GM12892 (cell line): ENCODE measurements at places on chromosomes 5 and 9.

GRCh38 chr5:64831996-64832395 lies 63.3 kb downstream of the CWC27 start:
- no peak for DNase-seq

DNA sequence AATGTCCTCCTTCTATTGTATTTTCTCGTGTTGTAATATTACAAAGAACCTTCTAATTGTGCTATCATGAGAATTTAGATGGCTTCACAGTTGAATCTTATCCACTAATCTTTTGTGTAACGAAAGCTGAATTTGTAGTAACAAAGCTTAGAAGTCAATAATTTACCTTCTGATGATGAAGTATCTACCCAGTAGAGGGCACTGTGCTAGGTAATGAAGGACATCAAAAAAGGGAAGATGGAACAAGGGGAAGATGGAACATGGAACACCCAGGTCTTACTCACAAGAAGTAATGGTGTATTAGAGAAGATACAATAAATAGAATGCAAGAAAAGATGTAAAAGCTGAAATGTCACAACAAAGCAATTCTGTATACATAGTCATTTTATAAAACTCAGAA lies 131.0 kb upstream of the CCNG1 start:
- no peak for DNase-seq

DNA sequence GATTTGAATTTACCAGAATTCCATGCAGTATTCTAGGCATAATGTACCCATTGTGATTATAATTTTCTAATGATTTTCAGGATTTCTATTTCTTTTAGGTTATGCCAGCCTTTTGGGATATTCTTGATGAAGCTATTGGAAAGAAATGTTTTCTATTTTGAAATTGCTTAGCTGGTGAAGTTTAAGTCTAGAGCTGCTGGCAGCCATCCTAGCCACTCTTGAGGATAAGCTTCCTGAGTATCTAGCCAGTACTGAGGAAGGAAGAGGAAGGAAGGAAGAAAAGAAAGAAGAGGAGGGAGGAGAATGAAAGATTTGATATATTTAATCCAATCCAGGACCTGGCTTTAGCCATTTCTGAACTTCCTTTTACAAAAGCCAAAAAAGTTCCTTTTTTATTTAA lies 142.1 kb upstream of the DAB2 start:
- no peak for DNase-seq

DNA sequence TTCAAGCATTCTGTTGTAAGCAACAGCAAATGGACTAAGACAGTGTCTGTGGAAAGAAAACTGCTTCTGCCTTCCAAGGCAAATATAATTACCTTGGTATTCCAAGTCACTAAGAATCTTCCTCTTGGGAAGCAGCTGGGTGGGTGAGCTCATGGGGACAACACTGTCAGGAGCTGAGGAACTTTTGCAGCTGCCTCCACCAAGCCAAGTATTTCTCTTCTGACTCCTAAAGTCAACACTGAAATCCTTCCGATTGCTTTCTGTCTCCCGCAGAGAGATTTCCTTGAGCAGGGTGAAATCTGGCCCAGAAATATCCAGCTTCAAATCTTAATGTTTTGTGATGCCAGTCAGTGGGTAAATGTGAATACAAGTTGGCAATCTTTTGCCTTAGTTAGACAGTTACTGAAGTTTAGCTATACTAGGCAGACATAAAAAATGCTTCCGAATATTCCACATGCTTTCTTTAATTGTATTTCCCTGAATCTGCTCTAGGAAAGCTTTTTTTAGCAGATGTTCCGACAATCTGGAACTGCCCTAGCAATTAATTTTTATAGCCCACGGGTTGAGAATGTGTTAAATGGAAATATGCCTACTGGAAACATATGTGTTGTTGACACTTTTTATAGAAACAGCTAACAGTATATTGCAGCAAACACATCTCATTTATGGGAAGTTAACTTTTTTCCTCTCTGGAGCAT lies 369.9 kb upstream of the DAB2 start:
- no peak for DNase-seq

- no peak for DNase-seq
These were observed 11.1 kb downstream of the VAV2 start for GRCh38 chr9:133980864-133981588.

DNA sequence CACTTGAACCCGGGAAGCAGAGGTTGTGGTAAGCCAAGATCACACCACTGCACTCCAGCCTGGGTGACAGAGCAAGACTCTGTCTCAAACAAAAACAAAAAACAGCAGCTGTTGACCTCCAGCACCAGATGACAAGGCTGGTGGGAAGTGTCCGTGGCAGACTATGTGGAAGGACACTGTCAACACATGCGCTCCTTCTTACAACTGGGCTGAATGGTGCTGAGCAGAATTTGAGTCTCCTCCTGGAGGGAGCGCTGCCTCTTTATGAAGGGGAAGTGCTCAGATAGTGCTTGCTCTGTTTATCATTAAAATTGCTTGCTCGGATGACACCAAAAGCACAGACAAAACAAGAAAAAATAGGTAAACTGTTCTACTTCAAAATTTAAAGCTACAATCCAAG lies 9.2 kb upstream of the CFAP157 start:
- no peak for DNase-seq

GRCh38 chr9:120265791-120266190 lies 314.2 kb downstream of the CDK5RAP2 start:
- DNase-seq = no peak

GRCh38 chr9:265209-265870 lies 50.7 kb downstream of the DOCK8 start:
- no peak for DNase-seq

- DNase-seq = no peak
These were observed 20.9 kb upstream of the NSD1 start for GRCh38 chr5:177112589-177113220.

GRCh38 chr9:123609844-123610243 lies 253.8 kb downstream of the CRB2 start:
- no peak for DNase-seq

- DNase-seq = no peak
These were observed 130.7 kb upstream of the NTRK2 start for GRCh38 chr9:84538879-84539278.

- no peak for DNase-seq
These were observed 380.3 kb downstream of the GADD45G start for GRCh38 chr9:89985068-89985467.

- no peak for DNase-seq
These were observed 19.3 kb upstream of the ISCA1 start for GRCh38 chr9:86301686-86302085.

DNA sequence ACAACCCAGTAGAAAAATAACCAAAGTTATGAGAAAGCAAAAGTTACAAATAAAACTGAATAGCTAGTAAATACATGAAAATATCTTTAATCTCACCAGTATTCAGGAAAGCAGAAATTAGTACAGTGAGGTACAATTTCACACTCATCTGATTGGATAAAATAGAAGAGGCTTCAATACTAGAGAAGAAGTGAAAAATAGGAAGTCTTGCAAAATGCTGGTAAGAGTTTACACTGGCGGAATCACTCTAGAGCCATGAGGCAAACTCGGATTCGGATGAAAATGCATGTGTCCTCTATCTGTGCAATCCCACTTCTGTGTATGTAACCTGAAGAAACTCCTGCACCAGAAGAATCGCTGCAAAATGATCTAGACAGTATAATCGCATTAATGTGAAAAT lies 128.9 kb downstream of the CCDC192 start:
- no peak for DNase-seq

DNA sequence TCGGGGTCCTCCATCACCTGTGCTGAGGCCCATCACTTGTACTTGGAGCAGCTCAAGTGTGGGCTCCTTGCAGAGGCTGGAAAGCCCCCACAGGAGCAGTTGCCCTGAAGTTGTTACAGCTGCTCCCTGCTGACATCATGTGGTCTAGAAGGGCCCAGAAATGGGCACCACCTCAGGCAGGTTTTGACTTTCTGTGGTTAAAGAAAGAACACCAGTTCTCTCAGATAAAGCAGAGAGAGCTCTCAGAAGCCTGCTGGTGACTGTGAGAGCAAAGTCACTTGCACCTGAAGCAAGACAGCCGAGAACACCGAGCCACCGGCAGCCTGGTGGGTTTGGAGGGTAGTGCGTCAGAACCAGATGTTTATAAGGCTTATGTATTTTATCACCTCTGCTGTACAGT lies 70.4 kb downstream of the MVB12B start:
- DNase-seq = peak; percentile 37

- no peak for DNase-seq
These were observed 424.6 kb upstream of the CDH9 start for GRCh38 chr5:27462936-27463335.

DNA sequence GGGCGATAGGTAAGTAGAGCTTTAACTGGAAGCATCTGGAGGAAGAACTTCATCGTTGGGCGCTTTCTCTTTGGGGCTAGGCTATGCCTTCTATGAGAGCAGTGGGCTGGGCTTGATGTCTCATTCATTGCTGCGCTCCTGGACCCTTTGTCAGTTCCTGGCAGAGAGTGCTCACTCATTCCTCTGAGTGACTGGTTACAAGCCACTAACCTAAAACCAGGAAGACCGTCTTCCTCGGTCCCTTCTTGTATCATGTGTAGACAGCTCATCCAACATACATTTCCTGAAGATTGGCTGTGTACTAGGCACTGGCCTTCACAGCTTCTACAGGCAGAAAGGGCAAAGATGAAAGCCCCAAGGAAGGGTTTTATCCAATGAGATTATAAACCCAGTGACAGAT lies 6.4 kb downstream of the SWI5 start:
- DNase-seq = no peak

DNA sequence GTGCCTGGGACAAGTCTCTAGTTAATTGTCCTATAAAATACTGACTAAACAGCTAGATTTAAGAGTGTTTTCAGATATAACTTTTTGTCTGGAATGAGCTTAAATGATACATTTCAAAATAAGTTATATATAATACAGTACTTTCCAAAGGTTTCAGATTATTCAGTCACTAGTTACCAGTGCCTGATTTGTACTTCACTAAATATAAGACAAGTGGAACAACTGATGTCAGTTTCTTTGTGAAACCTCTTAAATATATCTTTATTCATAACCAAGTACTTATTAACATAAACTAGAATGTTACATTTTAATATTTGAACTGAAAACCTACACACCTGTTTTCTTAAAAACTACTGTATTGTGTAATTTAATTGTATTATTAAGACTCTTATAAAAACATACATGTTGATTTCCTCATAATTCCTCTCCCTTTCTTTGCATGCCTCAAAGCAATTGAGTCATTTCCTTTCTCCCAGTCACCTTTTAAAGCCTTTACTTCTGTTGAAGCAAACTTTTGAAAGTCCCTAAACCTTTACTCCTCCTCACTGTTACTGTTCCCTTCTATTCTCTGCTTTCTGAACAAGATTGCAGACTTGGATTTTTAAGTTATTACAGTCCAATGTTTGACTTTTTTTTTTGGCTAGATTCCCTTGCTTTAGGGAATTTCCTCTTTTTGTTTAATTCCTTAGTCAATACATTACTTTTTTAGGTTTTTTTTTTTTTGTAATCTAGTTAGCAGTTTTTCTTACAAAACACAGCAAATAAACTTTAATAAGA lies 8.7 kb upstream of the SEMA6A start:
- no peak for DNase-seq

- DNase-seq = no peak
These were observed 22.7 kb upstream of the UBLCP1 start for GRCh38 chr5:159240301-159240870.

- DNase-seq = no peak
These were observed 10.4 kb downstream of the NHP2 start for GRCh38 chr5:178143246-178143645.

GRCh38 chr5:136642976-136643375 lies 277.6 kb upstream of the TRPC7 start:
- DNase-seq = no peak

GRCh38 chr5:133962131-133962530 lies 6.3 kb downstream of the C5orf15 start:
- no peak for DNase-seq

GRCh38 chr5:136209346-136209910 lies 16.5 kb upstream of the SMIM32 start:
- no peak for DNase-seq

DNA sequence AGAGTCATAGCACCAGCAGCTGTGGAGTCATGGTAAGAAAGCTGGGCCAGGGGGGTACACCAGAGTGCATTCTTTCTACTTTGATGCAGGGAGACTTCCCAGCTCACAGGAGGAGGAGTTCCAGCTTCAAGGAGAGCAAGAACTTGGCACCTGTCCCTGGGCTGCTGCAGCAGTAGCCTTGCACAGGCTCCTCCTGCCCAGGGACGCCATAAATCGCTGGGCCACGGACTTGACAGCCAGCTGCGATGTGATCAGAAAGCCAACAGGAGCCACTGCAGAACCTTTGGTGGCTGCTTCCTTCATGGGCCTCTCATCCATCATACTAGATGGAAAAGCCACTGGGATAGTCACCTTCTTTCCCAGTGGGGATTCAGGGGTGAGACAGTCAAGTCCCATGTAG lies 234.7 kb downstream of the NMUR2 start:
- no peak for DNase-seq

DNA sequence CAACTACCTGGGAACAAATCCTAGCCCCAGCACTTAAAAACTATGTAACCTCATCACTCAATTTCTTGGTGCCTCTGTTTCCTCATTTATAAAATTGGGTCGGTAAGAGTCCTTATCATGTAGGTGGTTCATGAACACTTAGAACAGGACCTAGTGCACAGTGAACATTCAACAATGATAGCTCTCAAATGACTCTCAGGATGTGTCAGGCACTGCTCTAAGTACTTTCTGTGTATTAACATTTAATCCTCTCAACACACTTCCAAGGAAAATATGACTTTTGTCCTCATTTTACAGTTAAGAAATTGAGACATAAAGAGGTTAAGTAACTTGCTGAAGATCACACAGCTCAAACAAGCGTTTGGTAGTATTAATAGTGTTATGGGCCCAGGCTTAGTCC lies 202.1 kb upstream of the KLF4 start:
- DNase-seq = no peak

DNA sequence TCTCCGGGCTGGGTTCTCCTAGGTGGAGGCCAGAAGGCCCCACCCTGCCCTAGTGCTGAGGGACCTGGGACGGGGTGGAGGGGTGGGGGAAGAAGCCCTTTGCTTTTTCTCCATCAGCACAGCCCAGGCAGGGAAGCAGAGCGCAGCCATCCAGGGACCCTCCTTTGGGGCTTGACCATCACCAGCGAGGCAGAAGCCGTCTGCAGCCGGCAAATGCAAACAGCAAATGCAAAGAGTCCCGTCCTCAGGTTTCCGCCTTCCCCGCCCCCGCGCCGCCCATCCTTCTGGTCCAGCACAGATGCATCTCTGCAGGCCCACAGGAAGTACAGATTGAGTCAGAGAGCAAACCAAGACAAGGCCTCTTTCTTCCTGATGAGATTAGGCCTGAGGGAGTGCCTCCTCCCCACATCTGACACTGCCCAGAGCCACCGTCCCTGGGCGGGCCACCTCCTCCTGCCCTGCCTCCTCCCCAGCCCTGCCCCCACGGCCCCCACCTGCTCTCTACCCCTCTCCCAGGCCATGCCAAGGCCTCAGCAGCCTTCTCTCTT lies 23.4 kb downstream of the CORO2A start:
- peak; percentile 97 for DNase-seq

GRCh38 chr5:67319935-67320725 lies 123.5 kb upstream of the CD180 start:
- no peak for DNase-seq
